ENCODE measurements at places on chromosomes 5 and 9. TPM values are rescaled to one million over a fixed set of nuclear protein-coding genes. Genes with fewer than 3 reads are reported as not detected.
A peak's percentile ranks its signal among the peaks of the same experiment; 100 is the strongest.

GRCh38 chr9:130327070-130327780, 61.7 kb downstream of the HMCN2 start:
- no peak for DNase-seq

GRCh38 chr9:136455043-136456002, 15.7 kb upstream of the INPP5E start:
- DNase-seq: no peak

DNA sequence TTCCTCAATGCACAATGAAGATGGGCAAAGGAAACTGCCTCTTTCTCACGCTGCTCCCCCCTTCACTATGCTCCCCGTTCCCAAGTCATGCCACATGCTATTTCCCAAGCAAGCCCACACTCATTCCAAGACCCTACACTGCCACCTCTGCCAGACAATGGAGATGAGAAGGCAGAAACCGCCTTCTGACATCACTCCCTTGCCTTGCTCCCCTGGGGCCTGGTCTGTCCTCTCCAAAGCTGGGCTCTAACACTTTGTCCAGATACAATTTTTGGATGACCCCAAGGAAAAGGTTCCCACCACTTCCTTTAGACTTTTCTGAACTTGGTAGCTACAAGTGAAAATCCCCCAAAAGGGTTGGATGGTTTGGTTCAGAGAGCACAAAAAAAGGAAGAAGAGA, 7.2 kb upstream of the ADRA1B start:
- no peak for DNase-seq

DNA sequence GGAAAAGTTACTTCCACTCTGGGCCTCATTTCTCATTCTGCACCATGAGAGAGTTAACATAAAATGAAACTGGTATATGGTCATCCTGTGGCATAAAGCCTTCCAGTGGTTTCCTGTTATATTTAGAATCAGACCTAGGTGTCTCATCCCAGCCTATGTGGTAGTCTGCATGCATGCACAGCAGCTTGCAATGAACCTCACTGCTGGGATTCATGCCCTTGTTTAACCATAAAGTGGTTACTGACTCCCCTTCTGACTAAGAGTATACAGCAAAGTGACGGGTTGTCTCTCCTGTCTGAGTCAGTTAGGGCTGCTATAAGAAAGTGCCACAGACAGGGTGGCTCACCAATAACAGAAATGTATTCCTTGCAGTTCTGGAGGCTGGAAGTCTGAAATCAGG, 14.7 kb upstream of the TDRD7 start:
- peak; percentile 22 for DNase-seq

- DNase-seq: no peak
Measured at GRCh38 chr5:175617447-175617846, 40.4 kb upstream of the HRH2 start.

DNA sequence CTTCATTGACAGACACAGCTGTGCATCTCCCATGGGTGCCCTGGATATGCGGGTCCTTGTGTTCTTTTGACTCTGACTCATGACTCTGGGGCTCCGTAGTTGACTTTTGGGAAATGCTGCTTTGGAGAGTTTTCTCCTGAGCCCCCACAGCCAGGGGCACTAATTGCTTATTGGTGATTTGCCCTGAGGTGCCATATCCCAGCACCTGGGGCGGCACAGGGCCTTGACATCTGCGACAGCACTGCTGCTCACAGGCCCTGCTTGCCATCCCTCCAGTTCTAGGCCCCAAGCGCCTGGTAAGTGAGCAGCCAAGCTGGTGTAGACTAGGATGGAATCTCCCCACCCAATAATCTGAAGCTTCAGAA, 75.1 kb downstream of the AMBP start:
- no peak for DNase-seq

DNA sequence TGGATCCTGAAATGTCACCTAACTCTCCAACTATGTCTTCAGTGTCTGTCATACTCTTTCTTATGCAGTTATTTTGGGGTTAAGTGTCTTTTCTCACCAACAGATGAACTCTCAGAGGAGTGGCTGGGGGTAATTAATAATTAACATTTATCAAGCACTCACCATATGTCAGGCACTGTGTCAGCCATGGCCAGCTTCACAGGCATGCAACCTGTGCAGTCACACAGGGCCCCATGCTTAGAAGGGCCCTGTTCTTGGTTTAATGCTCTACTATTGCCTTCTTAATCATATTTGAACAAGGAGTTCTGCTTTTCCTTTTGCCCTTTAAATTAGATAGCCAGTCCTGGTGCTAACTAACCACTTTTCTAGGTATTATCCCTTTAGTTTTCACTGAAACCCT, 3.4 kb upstream of the GRPEL2 start:
- no peak for DNase-seq

GRCh38 chr5:158841481-158842276, 258.0 kb downstream of the EBF1 start:
- DNase-seq: no peak

DNA sequence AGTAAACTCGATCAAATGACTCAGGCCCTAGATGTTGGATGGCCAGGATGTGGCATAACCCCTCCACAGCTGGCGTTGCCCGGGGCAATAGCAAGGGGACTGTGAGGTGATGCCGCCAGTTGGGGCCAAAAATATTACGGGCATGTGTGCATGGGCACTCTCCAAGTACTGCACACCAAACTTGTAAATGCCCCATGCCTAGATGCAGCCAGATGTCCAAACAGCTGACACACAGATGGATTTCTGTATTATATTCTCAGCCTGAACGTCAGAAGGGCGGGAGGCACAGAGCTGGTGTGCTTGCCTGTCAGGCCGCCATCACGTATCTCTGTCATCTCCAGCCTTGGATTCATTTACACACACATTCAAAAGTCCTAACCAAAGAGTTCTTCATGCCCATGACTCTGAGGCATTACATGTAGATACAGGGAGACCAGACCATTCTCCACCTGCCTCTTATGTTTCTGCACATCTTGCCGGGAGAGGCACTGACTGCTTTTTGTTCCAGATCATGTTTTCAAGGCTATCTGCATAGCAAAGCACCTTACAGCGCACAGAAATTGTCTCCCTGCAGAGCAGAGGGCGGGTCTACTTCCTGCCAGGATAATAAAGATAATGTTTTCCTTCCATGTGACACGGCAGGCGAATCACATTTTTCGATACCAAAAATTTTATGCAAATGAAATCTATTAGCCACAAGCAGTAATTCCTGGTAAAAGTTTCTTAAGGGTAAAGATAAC, 200.9 kb upstream of the ADAMTS16 start:
- no peak for DNase-seq

GRCh38 chr5:156474251-156474650, 147.3 kb downstream of the SGCD start:
- DNase-seq: peak; percentile 20

DNA sequence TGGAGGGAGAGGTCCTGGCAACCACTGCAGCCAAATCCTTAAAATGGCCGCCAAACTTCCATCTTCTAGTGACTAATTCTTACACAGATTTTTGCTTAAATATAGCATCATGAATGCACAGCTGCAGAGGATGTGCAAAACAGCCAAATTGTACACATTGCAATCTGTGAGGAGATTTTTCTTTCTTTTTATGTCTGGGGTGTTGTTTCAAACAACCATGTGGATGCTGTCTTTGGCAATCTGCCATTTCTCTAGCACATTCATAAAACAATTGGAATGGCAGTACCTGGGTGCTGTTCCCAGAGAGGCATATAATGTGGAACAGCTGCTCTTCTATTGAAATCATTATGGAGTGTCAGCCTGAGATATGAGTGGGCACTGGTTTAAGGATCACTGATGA, 1082.9 kb upstream of the SEMA6A start:
- DNase-seq: no peak

GRCh38 chr9:120941046-120941770, 14.6 kb upstream of the TRAF1 start:
- DNase-seq: peak; percentile 89

- DNase-seq: no peak
Measured at GRCh38 chr5:56815658-56816545, 553 bp downstream of the MAP3K1 start.

DNA sequence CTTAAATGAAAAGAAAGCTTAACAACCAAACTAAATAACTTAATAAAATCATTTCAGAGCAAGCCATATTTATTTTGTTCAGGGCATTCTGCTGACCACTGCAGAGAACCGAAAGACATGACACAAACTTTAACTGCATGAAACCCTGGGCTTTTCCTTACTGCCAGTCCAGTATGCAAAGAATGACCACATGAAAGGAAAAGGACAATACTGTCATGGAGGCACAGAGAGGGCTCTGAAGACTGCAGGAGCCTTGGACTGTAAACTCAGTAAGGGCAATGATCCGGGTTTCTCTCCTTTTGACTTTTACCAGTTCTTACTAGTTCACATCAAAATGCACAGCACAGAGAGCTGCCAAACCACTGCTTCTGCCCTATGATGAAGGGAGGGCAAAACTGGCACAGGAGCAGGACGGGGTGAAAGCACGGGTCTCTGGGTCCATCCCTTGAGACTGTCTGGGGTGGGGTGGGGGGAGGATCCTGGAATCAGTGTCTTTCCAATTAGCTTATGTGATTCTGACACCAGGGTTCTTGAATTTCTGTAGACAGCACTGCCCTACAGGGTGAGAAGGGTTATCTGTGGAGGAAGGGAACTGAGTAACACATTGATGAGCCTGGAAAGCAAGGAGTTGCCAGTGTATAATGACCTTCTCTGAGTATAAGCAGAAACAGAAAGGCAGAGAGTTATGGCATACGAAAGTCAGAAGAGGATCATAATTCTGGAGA, 44.7 kb downstream of the RNF130 start:
- DNase-seq: no peak

Gene ISOC1
- total RNA-seq: 9.9 TPM

Gene LIFR
- total RNA-seq: 4.4 TPM

Gene TRIM32
- 12.0 TPM for total RNA-seq

Gene OR1B1
- total RNA-seq: not detected

Gene WNT8A
- total RNA-seq: not detected

Gene GPX8
- total RNA-seq: 12.1 TPM
